Panc1 (cell line): ENCODE measurements at places on chromosomes 5 and 9. TPM values are rescaled to one million over a fixed set of nuclear protein-coding genes. Genes with fewer than 3 reads are reported as not detected.
A peak's percentile ranks its signal among the peaks of the same experiment; 100 is the strongest.

- no peaks in the 10 kb centered on the region for H3K27me3 ChIP-seq
- DNase-seq: no peak
- H3K4me3 ChIP-seq: peak overlapping the region; percentile 85
- H3K4me1 ChIP-seq: peaks cover 32% of the 10 kb centered on the region
Observed at GRCh38 chr5:134524272-134524825, 1.1 kb upstream of the JADE2 start.

GRCh38 chr5:142426129-142427014 lies 101.6 kb upstream of the SPRY4 start:
- H3K4me1 ChIP-seq: 0 out of 2 replicates have a peak, but pooled peaks cover 1% of the 10 kb centered on the region
- H3K36me3 ChIP-seq: no peaks in the 10 kb centered on the region
- H3K27me3 ChIP-seq: no peaks in the 10 kb centered on the region
- no peak overlapping the region for H3K27ac ChIP-seq
- no peak overlapping the region for H3K4me3 ChIP-seq
- no peak for DNase-seq

GRCh38 chr9:23723672-23724071 lies 102.4 kb downstream of the ELAVL2 start:
- no peak overlapping the region for H3K27ac ChIP-seq
- no peaks in the 10 kb centered on the region for H3K27me3 ChIP-seq
- no peak overlapping the region for H3K4me3 ChIP-seq
- H3K36me3 ChIP-seq: no peaks in the 10 kb centered on the region
- no peaks in the 10 kb centered on the region for H3K4me1 ChIP-seq
- DNase-seq: no peak

DNA sequence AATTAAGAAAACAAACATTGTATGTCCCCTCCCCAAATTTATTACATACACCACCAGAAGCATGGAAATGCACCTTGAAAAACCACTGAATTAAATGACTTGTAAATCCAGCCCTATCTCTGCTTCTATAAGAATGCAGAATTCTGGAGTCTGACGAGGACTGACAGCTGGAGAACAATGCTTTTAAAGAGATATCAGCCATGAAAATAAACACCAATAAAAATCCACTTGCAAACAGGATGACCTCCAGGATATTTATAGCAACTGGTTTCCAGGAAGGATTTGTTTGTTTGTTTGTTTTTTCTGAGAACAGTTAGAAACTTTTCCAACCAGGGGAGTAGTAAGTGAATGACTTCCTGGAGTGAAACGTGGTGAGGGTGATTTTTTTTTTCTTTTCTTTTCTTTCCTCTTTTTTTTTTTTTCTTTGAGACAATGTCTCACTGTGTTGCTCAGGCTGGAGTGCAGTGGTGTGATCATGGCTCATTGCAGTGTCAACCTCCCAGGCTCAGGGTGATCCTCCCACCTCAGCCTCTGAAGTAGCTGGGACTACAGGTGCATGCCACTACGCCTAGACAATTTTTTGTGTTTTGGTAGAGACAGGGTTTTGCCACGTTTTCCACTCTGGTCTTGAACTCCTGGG lies 38.7 kb upstream of the SLC36A1 start:
- no peak overlapping the region for H3K4me3 ChIP-seq
- no peaks in the 10 kb centered on the region for H3K4me1 ChIP-seq
- peaks cover 8% of the 10 kb centered on the region for H3K27me3 ChIP-seq
- H3K36me3 ChIP-seq: no peaks in the 10 kb centered on the region
- H3K27ac ChIP-seq: no peak overlapping the region

- H3K4me3 ChIP-seq: no peak overlapping the region
- DNase-seq: no peak
- no peaks in the 10 kb centered on the region for H3K36me3 ChIP-seq
- no peaks in the 10 kb centered on the region for H3K4me1 ChIP-seq
- H3K27ac ChIP-seq: no peak overlapping the region
Observed at GRCh38 chr5:152329761-152330283, 75.3 kb downstream of the NMUR2 start.

GRCh38 chr9:14383294-14383693 lies 69.4 kb upstream of the NFIB start:
- no peak overlapping the region for H3K27ac ChIP-seq
- H3K4me3 ChIP-seq: no peak overlapping the region
- no peaks in the 10 kb centered on the region for H3K36me3 ChIP-seq
- DNase-seq: no peak

GRCh38 chr9:113701774-113702755 lies 174.0 kb upstream of the ZNF618 start:
- no peaks in the 10 kb centered on the region for H3K4me1 ChIP-seq
- H3K27ac ChIP-seq: no peak overlapping the region
- no peaks in the 10 kb centered on the region for H3K36me3 ChIP-seq
- no peak for DNase-seq
- H3K4me3 ChIP-seq: no peak overlapping the region

- no peaks in the 10 kb centered on the region; the same call in 1 of the 2 replicates for H3K27me3 ChIP-seq
- H3K27ac ChIP-seq: no peak overlapping the region
- H3K4me3 ChIP-seq: no peak overlapping the region
- no peaks in the 10 kb centered on the region for H3K4me1 ChIP-seq
Observed at GRCh38 chr5:172543484-172544298, 89.4 kb upstream of the SH3PXD2B start.

DNA sequence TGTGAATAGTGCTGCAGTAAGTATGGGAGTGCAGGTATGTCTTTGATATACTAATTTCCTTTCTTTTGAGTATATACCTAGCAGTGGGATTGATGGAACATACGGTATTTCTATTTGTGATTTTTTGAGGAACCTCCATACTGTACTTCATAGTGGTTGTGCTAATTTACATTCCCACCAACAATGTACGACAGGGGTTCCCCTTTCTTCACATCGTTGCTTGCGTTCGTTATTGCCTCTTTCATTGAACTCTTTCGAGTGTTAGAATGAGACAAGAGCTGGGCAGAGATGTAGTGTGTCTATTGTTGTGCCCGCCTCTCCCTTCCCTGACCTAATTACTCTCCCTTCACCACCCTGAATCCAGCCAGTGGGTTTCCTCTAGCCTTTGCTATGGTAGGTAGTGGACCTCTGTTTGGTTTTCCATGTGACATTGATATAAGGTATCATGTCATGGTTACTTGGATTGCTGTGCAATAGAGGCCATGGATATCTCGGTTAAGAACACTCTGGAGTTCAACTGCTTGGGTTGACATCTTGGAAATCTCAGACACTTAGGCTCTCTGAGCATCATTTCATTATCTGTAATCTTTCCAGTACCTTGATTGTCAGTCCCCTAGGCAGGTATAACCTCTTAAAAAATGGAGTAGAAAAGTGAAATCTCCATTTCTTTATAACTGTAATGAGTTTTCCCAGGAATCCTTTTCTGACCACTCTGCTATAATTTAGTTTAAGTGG lies 19.5 kb downstream of the AOPEP start:
- no peaks in the 10 kb centered on the region for H3K36me3 ChIP-seq
- no peaks in the 10 kb centered on the region for H3K27me3 ChIP-seq
- peaks cover 6% of the 10 kb centered on the region; the same call in 1 of the 2 replicates for H3K4me1 ChIP-seq
- no peak for DNase-seq
- H3K4me3 ChIP-seq: no peak overlapping the region
- no peak overlapping the region for H3K27ac ChIP-seq

- no peak overlapping the region for H3K27ac ChIP-seq
- H3K36me3 ChIP-seq: no peaks in the 10 kb centered on the region
- no peaks in the 10 kb centered on the region for H3K27me3 ChIP-seq
Observed at GRCh38 chr5:133895979-133896845, 72.2 kb downstream of the C5orf15 start.

Gene GRIA1
- not detected for total RNA-seq

Gene DNAJC18
- 8.8 TPM for total RNA-seq

Gene ZBTB26
- total RNA-seq: 4.5 TPM

Gene DEPDC1B
- total RNA-seq: 22.2 TPM

Gene KCNN2
- not detected for total RNA-seq

Gene DNAH5
- total RNA-seq: 8.0 TPM

Gene LHFPL2
- total RNA-seq: 25.8 TPM

Gene EQTN
- total RNA-seq: not detected
